ENCODE measurements at places on chromosomes 7 and 10. TPM values are rescaled to one million over a fixed set of nuclear protein-coding genes. Genes with fewer than 3 reads are reported as not detected.

PRKAR1B gene
- total RNA-seq = 15.1 TPM

STRIP2 gene
- total RNA-seq = 0.22 TPM

DNA sequence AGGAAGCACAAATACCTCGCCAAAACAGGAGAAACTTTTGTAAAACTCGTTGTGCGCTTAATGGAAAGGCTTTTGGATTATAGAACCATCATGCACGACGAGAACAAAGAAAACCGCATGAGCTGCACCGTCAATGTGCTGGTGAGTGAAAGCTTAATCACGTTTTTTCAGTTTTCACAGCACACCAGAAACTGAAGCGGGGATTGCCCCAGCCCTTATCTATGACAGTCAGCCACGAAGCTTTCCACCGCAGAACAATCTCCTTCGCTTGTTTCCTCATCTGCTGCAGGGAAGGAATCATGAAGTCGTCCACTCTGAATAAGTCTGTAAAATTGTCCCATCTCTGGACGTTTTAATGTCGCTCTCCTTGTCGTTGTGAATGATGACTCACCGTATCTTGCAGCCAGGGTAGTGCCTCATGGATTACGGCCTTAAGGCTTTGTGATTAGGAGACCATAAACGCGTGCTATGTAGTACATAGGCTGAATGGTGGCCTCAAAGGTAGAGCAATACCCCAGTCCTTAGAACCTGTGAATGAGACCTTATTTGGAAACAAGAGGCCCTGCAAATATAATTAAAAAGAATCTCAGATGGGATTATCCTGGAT, 174.9 kb upstream of the NPS start:
- no peak for DNase-seq

GRCh38 chr7:140300243-140301136, 97.8 kb downstream of the SLC37A3 start:
- DNase-seq = no peak

DNA sequence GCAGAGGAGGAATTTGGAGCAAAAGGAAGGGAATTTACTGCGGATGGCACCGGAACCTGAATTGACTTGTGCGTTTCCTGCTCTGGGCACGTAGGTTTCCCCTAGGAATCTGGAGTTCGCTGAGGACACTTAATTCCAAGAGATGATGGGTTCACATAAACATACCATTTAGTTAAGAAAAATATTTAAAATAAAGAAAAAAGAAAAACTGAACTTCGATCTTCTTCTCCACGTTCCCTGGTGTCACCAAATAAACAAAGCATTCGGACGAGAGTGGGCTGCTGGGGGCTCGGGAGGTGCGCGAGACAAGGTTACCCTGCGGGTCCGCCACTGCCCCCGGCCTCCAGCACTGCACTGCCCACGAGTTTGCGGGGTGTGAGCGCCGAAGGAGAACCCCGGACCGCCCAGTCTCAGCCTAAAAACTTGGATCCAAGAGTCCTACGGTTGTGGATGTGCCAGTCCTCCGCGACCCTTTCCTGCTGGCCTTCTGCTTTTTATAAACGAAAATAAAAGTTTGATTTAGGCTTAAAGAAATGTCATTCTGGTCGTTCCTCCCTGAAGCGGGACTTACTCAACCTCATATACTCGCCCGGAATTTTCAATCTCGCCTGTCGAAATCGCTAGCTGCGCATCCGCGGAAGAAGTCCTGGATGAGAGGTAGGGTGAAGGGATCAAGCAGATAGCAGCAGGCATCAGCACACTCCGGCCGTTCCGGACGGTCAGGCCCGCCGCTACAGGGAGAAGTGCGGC, 30.3 kb downstream of the SKIDA1 start:
- no peak for DNase-seq

Data from CD4-positive, alpha-beta memory T cell (primary cell).